ENCODE measurements at places on chromosomes 2 and 18. TPM values are rescaled to one million over a fixed set of nuclear protein-coding genes. Genes with fewer than 3 reads are reported as not detected.

GRB14 gene
- total RNA-seq, result 6.2 TPM

NDUFV2 gene
- total RNA-seq, result 125 TPM

C1QL2 gene
- total RNA-seq, result 0.29 TPM

CCDC102B gene
- 0.60 TPM for total RNA-seq

EVX2 gene
- not detected for total RNA-seq

PTPRN gene
- 1.7 TPM for total RNA-seq

PROKR1 gene
- 0.03 TPM for total RNA-seq

CD28 gene
- not detected for total RNA-seq

OXER1 gene
- total RNA-seq, result not detected

LIMS3 gene
- not detected for total RNA-seq

ATIC gene
- total RNA-seq, result 223 TPM
